ENCODE measurements at places on chromosomes 7 and 10.

DNA sequence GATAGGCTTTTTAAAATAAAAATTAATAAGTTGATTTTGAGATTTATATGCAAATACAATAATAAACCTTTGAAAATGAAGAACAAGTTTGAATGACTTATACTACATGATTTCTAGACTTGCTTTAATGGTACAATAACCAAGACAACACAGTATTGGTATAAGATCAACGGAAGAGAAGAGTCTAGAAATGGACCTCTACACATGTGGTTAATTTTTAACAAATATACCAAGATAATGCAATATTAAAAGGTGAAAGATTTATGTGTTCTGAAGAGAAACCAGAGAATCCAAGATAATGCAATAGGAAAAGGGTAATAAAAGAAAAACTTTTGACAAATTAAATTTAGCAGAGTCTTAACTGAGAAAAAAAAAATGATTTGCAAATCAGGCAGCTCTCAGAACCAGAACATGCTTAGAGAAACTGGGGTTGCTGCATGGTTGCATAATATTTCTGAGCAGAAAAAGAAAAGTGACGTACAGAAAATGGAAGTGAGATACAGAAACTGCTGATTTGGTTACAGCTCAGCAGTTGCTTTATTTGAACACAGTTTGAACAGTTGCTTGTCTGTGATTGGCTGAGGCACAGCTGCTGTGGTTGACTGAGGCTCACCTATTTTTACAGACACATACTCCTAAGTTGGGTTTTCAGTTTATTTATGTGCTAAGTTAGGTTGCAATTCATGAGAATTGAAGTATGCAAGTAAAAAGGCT lies 365.9 kb downstream of the CRPPA start:
- no peak for DNase-seq

DNA sequence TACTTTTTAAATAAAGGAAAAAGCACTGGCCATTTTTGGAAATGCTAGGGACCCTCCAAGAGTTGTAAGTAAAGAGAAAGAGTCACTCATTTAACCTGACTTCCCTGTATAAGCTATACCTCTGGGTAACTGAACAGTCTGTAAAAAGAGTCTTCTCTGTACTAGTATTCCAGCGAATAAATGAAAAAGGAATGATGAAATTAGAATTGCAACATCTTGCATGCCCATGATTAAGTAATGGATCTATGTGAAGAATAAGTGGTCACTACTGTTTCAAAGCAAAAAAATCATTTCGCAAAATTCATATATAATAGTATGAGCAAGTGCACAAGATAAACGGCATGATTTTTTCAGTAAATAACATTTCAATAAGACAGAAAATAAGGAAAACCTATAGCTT lies 116.8 kb downstream of the ZFAND4 start:
- DNase-seq: no peak

DNA sequence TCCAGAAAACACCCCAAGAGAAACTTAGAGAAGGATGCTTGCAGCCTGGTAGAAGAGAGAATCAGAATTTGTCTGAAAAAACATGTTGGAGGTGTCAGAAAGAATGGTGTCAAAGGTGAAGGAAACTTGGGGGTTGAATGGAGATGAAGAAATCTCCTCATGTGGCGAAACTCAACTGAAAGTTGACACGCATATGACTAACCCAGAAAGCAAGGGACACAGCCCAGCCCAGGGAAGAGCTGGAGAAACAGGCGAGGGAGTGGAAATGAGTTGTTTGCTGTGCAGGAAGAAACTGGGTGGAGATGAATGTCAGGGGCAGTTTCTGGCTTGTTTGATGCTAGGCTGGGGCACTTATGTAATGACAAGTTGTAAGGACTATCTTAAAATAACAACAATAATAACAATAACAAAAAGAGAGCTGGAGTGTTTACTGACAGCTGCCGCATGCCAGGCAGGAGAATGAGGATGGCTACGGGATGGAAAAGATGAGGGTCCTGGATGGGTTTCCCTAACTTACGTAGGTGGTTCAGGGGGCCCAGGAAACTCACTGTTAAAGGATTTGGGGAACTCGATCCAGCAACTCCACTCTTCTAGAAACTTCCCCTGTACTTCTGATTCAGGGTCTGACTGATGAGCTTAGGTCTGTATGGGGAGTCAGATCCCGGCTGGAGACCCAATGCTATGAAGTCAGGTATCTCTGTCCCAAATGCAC lies 57.4 kb downstream of the MAP3K8 start:
- DNase-seq: no peak

DNA sequence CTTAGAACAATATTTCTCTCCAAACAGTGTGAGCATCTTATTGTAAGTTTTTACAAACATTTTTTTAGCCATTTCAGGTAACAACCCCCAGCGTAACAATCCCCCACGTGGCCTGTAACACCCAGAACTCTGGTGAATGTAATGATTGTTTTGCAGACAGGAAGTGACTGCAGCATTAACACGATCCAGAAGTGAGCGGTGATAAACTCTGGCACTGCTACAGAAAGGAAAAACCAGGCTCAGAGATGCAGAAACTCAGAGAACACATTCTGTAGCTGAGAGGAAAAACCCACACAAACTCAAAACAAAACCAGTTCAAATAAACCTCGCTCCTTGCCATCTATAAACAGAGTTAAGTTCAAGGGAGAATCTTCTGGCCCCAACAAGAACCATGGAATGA lies 285.7 kb downstream of the FGFR2 start:
- DNase-seq: no peak

DNA sequence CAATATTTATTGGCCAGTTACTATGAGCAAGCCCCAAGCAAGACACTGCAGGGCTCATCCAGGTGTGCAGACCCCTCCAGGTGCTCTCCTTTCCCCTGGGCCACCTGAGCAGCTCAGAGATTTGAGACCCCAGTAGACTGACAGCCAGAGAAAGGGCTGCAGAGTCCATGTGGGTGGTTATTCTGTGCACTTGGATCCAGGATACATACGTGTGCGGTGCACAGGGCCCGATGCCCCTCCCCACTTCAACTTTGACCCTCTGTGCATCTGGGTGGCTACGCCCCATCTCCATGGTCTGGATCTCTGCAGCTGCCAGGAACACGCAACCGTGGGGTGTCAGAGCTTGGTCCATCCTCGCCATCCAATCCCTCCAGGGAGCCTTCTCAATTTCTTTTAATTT lies 72.9 kb downstream of the MKI67 start:
- DNase-seq: no peak

DNA sequence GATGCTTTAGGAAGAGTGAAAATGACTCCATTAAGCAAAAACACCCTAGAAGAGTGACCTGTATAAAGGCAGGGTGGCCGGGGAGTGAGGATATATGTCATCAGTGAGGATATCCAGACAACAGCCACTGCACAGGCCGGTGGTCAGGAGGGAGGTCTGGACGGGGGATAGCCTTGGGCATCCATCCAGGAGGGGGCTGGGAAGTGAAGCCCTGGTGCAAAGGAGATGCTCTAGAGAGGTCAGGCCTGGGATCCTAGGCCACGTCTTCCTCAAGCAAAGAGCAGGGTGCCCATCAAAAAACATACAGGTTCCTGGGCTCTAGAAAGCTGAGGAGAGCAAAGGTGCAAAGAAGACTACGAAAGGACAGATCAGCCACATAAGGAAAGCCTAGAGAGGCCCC lies 25.6 kb downstream of the FAM171A1 start:
- no peak for DNase-seq

DNA sequence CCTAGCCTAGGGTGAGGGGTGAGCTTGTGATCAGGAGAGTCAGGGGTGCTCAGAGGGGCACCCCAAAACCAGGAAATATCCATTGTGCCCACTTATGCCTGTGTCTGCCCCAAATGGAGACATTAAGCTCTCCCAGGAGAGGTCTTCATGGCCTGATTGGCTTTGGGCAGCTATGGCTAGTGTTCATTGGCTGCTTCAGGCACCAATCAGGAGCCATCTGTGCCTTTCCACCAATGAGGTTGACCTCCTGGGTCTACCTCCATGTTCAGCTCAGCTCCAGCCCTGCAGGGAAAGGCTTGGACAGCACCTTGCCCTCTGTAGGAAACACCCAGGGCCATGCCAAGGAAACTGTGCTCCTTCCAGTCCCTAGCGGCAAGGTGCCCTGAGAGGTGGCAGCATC lies 23.9 kb upstream of the HSPB1 start:
- no peak for DNase-seq

DNA sequence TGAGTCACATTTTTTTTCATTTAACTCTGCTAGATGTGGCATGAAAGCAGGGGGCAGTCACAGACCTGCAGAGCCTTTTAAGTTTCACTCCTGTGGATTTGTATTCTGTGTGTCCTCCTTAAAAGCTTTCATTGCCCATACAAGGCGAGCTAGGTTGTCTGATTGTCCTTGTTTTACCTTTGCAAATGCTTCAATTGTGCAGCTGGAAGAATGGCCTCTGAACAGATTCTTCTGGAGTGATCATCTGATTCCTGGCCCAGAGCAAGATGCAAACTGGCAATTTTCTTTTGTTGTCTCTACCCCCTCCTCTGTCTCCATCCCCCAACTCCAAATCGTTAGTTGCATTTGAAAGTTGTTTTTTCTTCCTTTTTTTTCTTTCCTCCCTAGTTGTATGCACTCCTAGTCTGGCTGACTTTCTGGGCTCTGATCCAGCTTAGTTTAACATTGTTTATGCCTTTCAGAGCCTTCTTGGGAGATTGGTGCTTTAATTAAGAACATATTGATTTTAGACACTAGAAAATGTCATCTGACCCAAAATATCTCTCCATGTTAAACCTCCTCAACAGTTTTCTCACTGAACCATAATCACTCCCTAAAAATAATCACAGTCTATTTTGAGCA lies 150.2 kb downstream of the REEP3 start:
- no peak for DNase-seq

- DNase-seq: no peak
These were observed 27.4 kb upstream of the POU6F2 start for GRCh38 chr7:38950309-38950708.

DNA sequence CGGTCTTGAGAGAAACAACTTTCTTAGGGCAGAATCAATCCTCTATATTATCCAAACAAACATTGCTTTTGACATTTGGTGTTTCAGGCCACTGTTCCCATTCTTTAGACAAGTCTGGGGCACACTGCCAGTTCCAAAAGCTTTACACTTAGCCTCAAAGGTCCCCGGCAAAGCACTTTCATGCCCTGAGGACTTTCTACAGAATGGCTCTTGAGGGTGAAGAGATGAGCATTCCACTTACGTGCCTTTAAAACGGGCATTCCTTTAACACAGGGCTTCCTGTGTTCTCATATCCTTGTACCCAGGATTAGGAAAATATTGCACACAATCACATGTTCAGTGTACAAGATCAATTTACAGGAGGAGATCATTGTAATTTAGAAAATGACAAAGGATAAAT lies 13.1 kb upstream of the TMEM213 start:
- no peak for DNase-seq

GRCh38 chr10:89645742-89646172 lies 715 bp upstream of the PANK1 start:
- no peak for DNase-seq

DNA sequence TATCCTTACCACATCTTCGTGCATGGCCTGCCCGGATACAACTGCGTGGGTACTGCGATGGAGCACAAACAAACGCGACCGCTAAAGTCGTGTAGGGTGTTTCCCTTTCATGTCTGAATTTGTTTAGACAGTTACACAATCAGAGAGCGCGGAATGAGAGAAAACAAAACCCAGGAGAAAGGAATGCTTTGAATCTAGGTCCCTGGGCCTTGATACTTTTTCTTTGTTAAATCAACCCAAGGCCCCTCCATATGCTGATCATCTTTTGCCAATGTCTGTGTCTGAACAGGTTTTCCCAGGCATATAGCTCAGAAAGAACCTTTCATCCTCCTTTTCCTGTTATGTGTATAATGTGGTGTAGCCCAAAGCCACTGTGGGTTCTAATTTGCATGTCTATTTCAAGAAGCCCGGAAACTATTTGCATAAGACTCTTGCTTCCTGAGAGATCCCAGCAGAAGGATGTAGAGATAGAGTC lies 145.8 kb downstream of the FRMD4A start:
- DNase-seq: no peak

GRCh38 chr7:21891291-21891690 lies 54.4 kb downstream of the CDCA7L start:
- no peak for DNase-seq

Data from activated gamma-delta T cell treated with anti-CD3 and anti-CD28 coated beads, Interleukin-2, amount 50 U/mL, for 16 hours (primary cell).